ENCODE measurements at places on chromosomes 1 and 21.

DNA sequence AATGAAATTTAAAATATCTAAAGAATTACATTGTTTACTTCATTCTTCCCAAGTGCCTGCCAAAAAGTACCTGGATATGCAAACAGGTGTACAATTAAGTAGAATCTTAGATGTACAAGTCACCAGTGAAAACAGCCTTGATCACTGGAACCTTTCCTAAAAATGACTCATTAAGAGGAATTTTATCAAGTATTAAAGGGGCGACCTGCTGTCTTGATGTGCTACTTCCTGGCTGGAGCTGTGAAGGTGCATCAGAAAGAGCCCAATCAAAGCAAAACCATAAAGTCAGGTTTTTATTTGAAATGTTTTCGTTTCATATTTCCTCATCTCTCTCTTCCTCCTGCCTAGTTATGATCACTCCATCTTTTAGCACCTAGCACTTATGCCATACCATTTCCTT, 33.4 kb downstream of the IFI44 start:
- DNase-seq, result no peak

GRCh38 chr1:222629921-222630535, 12.1 kb downstream of the MIA3 start:
- no peak for DNase-seq

- DNase-seq, result peak; percentile 32
These were observed 11.8 kb upstream of the ZFP69B start for GRCh38 chr1:40438391-40439015.

- no peak for DNase-seq
These were observed 4.4 kb upstream of the XPR1 start for GRCh38 chr1:180627411-180627810.

DNA sequence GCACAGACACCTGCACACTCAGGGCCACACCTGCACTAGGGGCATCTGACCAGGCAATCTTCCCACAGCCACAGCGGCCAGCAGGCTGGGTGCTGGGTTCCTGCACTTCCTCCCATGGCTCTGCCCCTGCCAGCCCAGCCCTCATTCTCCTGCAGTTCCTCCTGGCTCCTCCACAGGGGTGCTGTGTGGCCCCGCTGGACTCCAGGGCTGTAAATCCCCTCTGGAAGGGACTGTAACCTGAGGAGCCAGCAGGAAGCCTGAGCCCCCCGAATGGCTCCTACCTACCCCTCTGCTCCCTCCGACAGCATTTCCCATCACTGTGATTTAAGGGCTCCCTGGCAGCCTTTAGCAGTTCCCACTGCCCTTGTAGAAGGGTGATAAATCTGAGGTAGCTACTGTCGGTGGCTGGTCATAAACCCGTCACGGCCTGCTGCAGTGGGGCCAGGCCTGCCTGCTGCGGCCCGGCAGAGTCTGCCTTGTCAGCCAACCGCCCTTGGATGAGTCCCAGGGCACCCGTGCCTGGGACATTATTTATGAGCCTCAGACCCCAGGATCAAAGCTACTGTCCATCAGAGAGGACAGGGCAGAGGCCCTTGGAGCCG, 8.8 kb downstream of the UBL4B start:
- DNase-seq, result no peak

- DNase-seq, result no peak
These were observed 1544.1 kb downstream of the PLA2G4A start for GRCh38 chr1:188372821-188373220.

GRCh38 chr21:15660423-15660804, 69.4 kb upstream of the USP25 start:
- DNase-seq, result no peak

Data from 8988T (cell line).